T-cell (primary cell): ENCODE measurements at places on chromosomes 16 and 17. TPM values are rescaled to one million over a fixed set of nuclear protein-coding genes. Genes with fewer than 3 reads are reported as not detected.

BAIAP3 gene
- total RNA-seq, result 10.2 TPM

MGAT5B gene
- total RNA-seq, result 2.4 TPM

ARHGAP44 gene
- total RNA-seq, result not detected

HCRT gene
- not detected for total RNA-seq

KRT33A gene
- total RNA-seq, result not detected

AATK gene
- 0.73 TPM for total RNA-seq

RDM1 gene
- 0.73 TPM for total RNA-seq

SLC25A11 gene
- total RNA-seq, result 47.0 TPM

MPO gene
- total RNA-seq, result 0.32 TPM

EME1 gene
- total RNA-seq, result 1.2 TPM

TLCD3B gene
- 0.25 TPM for total RNA-seq

CDC42EP4 gene
- total RNA-seq, result 3.7 TPM

HEATR9 gene
- 0.90 TPM for total RNA-seq

CTRB2 gene
- 15.1 TPM for total RNA-seq

ITGB3 gene
- 0.26 TPM for total RNA-seq

FBXO31 gene
- 44.6 TPM for total RNA-seq
